ENCODE measurements at places on chromosomes 5 and 9. TPM values are rescaled to one million over a fixed set of nuclear protein-coding genes. Genes with fewer than 3 reads are reported as not detected.

Gene ZFP37
- 1.5 TPM for total RNA-seq

Gene FGF1
- total RNA-seq, result not detected

Gene SPINK6
- not detected for total RNA-seq

Gene CTNND2
- total RNA-seq, result not detected

Gene CD274
- 3.4 TPM for total RNA-seq

Gene ADAM19
- total RNA-seq, result 5.9 TPM

Gene DRD1
- not detected for total RNA-seq

Gene GAS1
- 0.58 TPM for total RNA-seq

Gene PARP8
- 192 TPM for total RNA-seq

Gene NRARP
- total RNA-seq, result 1.5 TPM

Gene CFAP157
- total RNA-seq, result not detected

Gene TTC16
- 5.2 TPM for total RNA-seq

Gene DUSP1
- 745 TPM for total RNA-seq

Gene GLRA1
- not detected for total RNA-seq

Gene CDC20B
- total RNA-seq, result not detected

Gene CCDC171
- 1.7 TPM for total RNA-seq

Gene SAXO1
- total RNA-seq, result 0.03 TPM

Gene MFAP3
- 16.6 TPM for total RNA-seq

Gene FKTN
- 2.1 TPM for total RNA-seq

Gene TAF11L13
- not detected for total RNA-seq

Gene SV2C
- 0.11 TPM for total RNA-seq

Gene SOHLH1
- not detected for total RNA-seq
